ENCODE measurements at places on chromosomes 6 and 20. TPM values are rescaled to one million over a fixed set of nuclear protein-coding genes. Genes with fewer than 3 reads are reported as not detected.

Gene MAP3K7
- total RNA-seq, result 30.0 TPM

DNA sequence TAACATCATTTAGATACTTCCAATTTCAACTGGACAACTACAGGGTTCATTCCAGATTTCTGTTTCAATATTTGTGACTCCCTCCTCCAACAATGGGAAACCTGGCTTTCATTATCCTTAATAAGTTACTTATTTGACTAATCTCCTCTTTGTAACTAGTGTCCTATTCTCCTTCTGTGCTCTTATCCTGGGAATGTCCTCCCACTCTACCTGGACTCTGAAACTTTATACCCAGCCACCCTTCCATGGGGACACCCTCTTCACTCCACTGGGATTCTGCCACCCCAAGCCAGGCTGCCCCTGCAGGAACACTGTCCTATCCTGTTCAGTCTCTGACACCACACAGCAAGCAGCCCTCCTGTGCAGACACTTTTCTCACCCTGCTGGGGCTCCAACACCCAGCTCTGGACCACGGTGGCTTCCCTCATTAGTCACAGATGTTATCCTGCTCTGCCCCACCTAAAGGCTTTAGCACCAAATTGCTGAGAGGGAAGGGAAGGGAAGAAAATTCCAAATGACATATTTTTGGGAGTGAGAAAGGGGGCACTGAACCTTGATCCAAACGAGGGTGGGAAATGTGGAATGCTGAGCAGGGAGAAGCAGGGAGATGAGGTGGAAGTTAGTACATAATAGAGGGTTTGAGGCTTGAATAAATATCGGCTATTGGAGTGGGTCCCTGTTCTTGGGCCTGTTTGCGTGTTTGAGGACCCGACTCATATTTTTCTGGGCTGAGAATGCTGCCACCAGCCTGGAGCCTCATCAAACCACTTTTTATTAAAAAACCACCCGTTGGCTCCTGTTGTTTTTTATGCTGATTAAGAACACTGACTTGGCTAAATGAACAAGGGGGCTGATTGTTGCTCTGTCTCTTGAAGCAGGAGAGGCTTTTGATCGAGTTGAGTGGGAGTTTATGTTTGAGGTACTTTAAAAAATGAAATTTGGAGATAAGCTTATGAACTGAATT lies 54.0 kb upstream of the AKIRIN2 start:
- DNase-seq, result no peak

GRCh38 chr6:2940010-2940850 lies 31.1 kb downstream of the SERPINB6 start:
- no peak for DNase-seq

Gene DEFB114
- total RNA-seq, result not detected

- peak; percentile 39 for DNase-seq
These were observed at the start of gene HLA-DQB1 for GRCh38 chr6:32666420-32667300. Gene HLA-DQB1, minus strand, starts transcription at chr6:32666657. Its CDS starts 50 bp downstream, at chr6:32666607.

Gene TLDC2
- 0.14 TPM for total RNA-seq

GRCh38 chr6:157907651-157908050 lies 74.0 kb upstream of the SYNJ2 start:
- DNase-seq, result no peak

DNA sequence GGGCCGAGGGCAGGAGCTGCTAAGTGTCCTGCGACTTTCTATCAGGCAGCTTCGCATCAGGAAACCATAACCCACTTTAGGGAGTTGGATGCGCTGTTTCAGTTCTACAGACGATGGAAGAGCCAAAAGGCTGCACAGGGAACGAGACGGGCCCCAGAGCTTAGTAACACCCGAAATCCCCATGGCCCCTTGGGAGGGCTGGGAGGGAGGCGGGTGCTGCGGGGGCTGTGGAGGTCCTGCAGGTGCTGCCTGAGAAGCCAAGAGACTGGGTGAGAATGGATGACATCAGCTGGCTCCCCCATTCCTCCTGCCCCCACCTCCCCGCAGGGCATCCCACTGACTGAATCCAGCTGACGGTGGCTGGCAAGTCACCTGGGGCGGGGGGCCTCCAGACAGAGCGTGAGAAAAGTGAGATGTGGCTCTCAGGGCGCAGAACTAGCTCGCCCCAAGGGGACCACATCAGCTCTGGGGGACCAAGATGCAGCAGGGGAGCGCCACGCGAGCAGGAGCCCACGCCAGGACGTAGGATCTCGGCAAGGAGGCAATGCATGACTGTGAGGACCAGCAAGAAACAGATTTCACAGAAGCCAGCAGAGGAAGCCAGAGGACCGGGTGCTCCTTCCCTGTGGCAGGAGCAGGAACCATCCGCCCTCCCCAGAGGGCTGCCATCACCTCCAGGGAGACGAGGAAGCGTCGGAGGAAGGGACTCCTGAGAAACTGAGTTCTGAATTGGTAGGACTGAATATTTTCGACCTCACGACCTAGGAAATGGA lies 36.8 kb downstream of the PNLDC1 start:
- no peak for DNase-seq

DNA sequence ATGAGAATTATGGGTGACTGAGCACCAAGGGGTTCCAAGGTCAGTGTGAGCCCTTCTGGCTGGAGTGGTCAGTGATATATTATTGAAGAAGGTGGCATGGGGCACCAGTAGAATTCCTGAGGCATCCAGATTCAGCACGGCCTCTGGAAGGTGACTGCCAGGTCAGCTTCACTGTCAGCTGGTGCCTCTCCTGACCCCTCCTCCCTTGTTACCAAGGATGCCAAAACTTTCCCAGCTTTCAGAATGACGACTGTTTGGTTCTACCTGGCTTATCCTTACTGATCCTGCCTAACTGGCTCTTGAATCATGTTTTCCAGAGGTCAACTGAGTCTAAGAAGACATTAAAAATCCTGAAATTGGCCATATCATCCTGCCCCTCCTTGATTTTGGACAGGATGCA lies 189.2 kb upstream of the AGPAT4 start:
- no peak for DNase-seq

DNA sequence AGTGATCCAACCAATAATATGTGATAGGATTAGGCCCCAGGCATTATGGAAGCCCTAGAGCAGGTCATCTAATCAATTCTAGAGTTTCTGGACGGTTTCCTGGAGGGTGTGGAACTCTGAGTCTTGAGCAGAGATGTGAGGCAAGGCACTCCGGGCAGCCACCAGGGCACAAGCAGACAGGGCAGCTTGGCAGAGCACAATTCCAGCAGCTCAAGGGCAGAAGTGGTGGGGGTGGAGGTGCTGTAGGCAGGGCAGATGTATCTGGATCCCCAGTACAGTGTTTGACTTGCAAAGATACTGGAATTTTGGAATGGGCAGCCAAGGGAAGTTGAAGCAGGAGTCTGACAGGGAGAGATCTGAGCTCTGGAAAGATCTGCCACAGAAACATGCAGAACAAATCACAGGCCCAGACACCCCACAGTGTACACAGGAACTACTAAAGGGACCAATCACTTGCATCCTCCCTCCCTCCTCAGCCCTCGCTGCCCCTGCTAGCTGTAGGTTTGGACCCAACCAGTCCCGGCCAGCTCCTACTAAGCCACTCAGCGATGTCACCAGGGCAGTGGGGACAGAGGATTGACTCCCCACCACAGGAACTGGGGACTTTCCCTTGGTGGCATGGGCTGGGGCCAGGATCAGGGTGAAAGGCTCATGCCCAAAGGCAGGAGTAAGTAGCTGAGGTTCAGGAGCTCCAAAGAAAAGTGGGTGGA lies 47.0 kb downstream of the TFEB start:
- no peak for DNase-seq

GRCh38 chr6:118668761-118669385 lies 17.5 kb upstream of the CEP85L start:
- no peak for DNase-seq

DNA sequence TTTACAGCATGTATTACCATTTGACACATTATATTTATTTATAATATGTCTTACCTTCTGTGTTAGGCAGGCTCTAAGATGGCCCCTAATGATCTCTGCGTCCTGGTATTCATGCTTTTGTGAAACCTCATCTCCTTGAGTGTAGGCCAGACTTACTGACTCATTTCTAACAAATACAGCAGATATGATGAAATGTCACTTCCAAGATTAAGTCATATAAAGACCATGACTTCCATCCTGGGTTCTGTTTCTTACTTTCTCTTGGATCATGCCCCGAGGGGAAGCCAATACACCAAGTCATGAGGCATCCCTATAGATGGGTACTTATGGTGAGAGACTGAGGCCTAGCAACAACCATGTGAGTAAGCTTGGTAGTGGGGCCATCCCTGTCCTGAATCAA lies 30.2 kb downstream of the ZHX3 start:
- DNase-seq, result no peak

GRCh38 chr20:53580376-53581111 lies 13.1 kb downstream of the ZNF217 start:
- DNase-seq, result no peak

DNA sequence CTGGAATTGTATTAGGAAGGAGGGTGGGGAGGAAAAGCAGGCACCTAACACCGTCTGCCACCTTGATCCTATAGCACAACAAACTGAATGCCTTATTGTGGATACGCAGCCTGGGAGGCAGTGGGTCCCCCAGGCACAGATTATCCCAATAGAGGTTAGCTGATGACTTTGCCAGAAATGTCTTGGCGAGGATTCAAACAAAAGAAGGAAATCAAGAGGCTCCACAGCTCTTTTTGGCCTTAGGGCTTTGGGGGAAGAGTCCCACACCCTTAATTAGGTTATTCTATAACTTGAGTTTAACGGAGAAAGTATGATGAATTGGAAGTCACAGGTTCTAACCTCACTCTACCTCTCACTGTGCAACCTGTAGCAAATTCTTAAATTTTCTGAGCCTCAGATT lies 102.0 kb downstream of the MRPL14 start:
- DNase-seq, result no peak

DNA sequence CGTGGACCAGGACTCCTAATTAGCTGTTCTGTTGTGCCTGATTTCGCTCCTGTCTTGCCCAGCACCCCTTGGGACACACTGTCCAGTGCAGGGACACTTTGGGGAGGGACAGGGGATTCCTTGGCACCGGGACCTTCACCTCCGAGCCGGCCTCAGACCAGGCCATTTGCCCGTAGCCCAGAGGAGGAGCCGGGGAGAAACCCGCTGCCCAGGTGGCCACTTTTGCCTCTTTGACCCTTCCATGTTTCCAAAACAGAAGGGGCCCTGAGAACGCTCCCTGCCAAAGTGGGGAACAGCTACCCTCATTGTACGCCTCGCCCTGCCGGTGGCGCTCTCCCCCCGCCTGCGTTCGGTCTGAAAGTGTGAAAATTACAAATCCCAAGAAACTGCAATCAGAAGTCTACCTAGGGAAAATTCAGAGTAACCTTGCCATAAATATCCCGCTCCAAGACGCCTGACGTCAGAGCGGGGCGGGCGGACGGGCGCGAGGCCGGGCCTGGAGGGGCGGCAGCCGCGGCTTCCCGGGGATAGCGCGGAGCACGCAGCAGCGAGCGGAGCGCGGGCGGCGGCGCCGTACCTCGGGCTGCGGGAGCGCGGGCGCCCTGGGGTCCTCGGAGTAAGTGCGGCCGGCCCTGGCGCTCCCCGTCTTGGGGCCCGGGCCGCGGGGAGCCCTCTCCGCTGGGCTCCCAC lies at the start of gene DAAM2:
DAAM2 (plus strand) TSS at position 527 of the 690 bp plus-strand sequence. CDS start 63,927 bp downstream, outside the sequence.
- DNase-seq, result peak; percentile 22

DNA sequence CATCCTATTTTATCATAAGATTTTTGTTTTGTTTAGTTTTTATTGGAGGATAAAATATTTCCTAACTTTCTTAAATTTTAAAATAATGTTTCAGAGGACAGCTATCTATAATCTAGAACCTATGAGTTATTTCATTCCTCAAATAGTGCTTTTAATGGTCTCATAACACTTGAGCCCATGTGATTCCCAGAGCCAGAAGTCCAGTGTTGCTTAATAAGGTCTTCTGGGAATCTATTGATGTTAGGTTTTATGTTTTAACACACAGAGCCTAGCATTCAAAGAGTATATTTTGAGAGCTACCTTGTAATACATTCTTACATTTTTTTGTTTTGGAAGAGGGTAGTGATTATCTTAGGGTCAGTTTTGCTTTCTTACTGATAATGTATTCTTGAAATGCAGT lies 200.2 kb downstream of the CENPW start:
- no peak for DNase-seq

Measured in dermis blood vessel endothelial cell (primary cell).